ENCODE measurements at places on chromosomes 16 and 17.

DNA sequence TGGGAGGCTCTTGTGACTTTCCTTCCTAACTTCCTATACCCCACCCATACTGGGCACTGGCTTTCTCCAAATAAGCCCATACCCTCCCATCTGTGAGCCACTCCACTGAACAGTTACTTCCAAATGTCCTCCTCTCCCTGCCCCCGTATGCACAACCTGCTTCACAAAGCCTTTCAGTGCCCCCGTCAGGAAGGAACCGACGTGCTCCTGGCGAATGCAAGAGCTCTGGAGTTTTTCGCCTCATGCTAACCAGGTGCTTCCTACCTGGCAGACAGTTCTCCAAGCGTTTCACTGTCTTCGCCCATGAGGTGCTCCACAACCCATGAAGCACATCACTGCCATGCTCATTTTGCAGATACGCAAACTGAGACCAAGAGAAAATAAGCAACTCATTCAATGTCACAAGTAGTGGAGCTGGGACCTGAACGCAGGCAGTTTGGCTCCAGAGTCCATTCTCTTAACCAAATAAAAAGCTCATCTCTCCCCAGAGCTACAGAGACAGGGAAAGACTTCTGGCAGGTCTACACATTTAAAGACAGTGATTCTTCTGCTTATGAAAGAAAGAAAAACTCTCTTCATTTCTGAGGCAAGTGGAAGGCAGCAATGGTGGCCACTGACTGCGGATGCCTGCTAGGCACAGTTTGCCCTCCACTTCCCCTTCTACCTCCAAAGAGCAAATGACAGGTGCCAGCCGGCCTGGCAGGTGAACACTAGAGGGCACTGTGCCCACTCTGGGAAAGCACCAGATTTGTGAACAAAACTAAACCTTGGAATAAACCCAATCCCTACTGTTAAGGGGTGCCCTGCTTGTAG lies 23.8 kb downstream of the SPHK1 start:
- peak; percentile 69 for DNase-seq

- peak; percentile 17 for DNase-seq
These were observed 23.3 kb upstream of the CDRT4 start for GRCh38 chr17:15490634-15491261.

DNA sequence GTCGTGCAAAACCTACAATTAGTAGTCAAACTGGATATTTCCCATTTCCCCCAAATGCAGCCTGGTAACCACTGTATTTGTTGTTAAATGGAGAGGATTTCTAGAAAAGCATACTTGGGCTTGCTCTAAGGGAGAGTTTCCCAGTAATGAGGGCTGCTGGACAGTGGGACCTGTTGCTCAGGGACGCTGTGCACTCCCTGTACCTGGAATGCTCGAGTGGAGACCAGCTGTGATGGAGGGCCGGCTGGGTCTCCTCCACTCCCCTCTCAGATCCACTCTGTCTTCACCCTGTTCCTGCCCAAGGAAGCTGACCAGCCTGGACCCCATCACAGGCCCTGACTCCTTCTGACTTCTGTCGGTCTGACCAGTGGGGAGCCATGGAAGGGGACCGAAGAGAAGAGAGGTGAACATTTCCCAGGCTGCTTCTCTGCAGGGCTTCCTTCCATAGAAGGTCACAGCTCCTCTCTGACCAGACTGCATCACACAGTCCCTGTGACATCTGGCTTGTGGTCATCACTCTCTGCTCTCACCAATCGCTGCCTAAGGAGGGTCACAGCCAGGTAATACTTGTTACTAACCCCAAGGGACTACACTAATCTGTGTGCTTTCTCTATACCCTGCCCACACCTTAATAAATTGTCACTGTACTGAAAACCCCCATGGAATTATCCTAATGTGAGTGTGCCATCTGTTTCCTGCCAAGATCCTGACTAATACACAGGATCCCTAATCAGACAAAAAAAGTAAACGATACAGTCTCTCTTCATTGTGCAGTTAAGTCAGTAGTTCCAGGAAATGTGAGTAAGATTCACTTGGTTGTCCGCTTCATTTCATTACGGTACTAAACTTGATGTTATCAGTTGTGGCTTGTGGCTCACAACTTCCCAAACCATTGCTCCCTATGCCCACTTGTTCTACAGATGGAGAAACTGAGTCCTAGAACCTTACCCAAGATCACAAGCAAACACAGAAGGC lies 102.4 kb downstream of the CCT6B start:
- DNase-seq = no peak

DNA sequence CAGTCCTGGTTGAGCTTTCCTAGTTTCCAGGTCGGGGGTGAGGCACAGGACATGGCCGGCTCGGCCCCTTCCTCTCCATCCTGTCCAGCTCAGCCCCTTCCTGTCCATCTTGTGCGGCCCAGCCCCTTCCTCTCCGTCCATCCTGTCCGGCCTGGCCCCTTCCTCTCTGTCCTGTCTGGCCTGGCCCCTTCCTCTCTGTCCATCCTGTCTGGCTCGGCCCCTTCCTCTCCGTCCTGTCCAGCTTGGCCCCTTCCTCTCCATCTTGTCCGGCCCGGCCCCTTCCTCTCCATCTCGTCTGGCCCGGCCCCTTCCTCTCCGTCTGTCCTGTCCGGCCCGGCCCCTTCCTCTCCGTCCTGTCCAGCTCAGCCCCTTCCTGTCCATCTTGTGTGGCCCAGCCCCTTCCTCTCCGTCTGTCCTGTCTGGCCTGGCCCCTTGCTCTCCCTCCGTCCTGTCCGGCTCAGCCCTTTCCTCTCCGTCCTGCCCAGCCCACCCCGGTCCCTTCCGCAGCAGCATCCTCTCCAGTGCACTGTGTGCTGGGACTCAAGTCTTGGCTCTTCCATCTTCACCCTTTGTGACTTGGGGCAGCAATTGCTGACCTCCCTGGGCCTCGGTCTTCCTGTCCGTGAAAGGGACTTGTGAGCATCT lies 5.5 kb upstream of the ZNF750 start:
- DNase-seq = no peak
